Amniotic stem cell (primary cell): ENCODE measurements at places on chromosomes 3 and 15.

- DNase-seq, result no peak
Observed at GRCh38 chr3:51378065-51378464, 7.0 kb upstream of the MANF start.

DNA sequence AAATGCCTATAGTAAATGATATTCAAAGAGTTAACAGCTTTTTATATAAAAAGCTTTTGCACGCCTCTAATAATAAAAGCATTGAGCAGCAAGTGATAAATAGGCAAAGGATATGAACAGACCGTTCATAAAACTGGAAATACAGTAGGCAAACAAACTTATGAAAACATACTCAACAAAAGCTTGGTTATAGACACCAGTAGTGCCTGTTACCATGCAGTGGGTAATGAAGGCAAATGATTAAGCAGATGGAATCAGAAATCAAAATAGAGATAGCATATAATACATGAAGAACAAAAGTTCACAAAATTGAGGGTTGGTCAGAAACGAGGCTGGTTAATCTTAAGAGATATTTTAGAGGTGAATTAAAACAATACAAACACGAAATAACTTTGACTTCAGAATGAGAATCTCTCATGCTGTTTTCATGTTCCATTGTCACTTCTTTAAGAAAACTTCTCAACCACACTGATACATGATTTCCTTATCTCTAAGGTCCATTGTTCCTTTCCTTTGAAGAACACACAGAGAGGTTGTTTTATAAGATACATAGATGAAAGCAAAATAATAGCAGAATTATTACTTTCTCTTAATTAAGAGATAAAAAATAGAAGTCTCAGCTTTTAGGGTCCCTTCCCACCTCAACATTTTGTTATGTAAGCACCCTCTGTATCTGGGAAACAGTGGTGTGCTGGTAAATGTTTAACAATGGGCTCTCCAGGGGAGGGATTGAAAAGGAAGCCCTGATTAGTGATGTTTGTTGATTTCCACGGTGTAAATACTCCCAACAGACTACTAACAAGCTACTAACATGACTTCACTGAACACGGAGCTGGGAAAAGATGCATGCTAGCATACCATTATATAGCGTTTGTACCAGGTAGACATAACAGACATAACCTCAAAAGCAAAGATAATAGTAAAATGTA is 12.6 kb downstream of the RASGRP1 start:
- DNase-seq, result no peak

DNA sequence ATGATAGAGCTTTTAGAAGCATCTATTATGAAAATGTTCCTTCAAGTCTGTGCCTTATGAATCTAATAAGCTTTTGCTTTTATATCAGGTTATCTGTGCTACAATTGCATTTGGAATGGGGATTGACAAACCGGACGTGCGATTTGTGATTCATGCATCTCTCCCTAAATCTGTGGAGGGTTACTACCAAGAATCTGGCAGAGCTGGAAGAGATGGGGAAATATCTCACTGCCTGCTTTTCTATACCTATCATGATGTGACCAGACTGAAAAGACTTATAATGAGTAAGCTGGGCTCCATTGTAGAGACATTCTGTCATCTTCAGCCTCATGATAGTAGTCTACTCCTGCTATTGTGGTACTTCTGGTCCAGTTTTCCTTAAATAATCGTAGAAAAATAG is 73.4 kb downstream of the BLM start:
- no peak for DNase-seq

DNA sequence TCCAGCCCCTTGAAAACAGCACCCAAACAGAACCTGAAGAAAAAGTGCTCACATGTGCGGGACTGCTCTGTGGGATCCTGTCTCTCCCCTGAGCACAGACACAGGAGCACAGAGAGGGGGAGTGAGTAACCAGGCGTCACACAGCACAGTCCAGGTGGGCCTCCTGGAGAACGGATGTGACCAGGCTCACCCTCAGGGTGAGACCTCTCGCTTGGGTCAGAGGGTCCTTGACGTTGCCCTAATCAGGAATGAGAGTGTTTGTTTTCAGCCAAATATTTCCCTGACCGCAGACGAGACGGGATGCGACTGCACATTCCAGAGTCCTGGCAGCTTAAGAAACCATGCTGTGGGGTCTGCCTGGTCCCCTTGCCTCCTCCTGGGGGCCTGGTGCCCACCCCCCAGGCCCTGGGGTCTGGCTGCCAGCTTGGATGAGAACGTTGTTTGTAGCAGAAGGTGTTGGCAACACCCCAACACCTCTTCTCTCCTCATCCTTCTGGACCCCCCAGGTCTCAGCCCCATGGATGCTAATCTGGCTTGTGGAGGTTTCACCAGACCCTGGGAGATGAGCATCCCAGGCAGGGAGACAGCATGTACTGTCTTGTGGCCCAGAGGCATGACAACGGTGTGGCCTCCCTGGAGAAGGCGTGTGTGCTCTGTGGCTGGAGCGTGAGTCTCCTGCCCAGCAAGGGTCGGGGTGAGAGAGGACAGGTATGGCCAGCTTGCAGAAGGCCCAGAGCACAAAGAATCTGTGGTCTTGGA is 42.1 kb upstream of the SLC6A6 start:
- no peak for DNase-seq

- DNase-seq, result no peak
Observed at GRCh38 chr15:75834021-75834420, 9.2 kb upstream of the UBE2Q2 start.

GRCh38 chr3:183799461-183799860 is 25.9 kb downstream of the MAP6D1 start:
- no peak for DNase-seq

DNA sequence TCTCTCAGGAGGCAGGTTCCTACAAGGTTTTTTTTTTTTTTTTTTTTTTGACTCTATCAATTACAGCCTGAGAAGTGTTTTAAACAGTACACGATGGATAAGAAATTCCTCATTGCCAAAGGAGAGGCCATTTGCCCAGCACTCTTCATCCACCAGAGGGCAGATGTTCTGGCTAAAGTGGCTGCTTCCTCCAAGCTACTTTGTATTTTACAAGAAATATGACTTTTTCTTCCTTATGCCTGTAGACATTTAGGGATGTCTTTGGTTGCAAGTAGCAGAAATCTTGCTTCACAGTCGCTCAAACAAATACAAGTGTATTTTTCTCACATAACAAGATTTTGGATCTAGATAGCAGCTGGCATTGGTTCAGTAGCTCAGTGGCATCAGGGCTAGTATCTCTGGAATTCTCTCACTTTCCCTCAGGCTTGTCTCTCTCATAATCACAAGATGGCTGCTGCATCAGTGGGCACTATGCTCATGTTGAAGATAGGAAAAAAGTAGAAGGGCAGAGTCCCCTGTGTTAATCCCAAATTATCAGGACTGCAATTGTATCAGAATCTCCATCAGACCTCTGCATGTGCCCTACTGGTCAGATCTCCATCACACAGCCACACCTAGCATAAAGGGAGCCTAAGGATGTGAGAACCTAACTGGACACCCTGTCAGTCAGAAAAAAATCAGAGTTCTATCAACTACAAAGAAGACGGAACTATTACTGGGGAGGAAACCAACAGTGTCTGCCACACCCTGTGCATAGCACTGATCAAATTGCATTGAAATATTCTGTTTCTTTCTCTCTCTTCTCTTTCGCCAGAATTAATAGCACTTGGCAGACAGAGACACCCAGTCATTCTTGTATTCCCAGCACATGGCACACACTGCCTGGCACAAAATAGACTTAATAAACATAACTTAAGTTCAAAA is 138.9 kb upstream of the COL8A1 start:
- no peak for DNase-seq

- DNase-seq, result no peak
Observed at GRCh38 chr3:32004113-32004765, 22.7 kb downstream of the ZNF860 start.

GRCh38 chr3:152703245-152703890 is 131.6 kb upstream of the P2RY1 start:
- DNase-seq, result no peak

GRCh38 chr3:143707848-143708247 is 140.4 kb downstream of the SLC9A9 start:
- no peak for DNase-seq

- DNase-seq, result peak; percentile 67
Observed at GRCh38 chr15:42207674-42208579, at the start of gene VPS39. TSS of gene VPS39 (minus strand) at chr15:42208304. CDS start at chr15:42208153, 151 bp downstream.

GRCh38 chr3:61809879-61810278 is 248.5 kb downstream of the PTPRG start:
- no peak for DNase-seq

DNA sequence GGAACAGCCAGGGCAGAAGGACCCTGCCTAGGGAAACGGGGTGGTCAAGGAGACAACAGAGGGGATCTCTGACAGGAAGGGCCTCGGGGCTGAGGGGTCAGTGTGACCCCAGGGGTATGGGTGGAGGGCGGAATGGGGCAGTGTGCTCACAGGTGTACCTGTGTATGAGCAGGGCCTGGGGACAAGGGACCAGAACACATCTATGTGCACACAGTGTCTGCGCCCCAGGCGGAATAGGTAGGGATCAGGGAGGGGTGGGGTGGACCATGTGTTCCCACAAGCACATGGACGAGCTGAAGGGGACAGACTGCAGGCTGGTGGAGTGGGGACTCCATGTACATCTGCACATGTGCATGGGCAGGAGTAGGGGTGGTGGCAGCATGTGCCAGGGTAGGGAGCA is 5.0 kb upstream of the TLR9 start:
- DNase-seq, result no peak

- no peak for DNase-seq
Observed at GRCh38 chr15:50876260-50876988, 32.1 kb upstream of the AP4E1 start.

GRCh38 chr15:64224511-64224910 is 61.7 kb upstream of the PPIB start:
- DNase-seq, result no peak

- no peak for DNase-seq
Observed at GRCh38 chr3:8631661-8632060, 12.9 kb downstream of the SSUH2 start.

- no peak for DNase-seq
Observed at GRCh38 chr3:42714171-42714852, 11.7 kb upstream of the HHATL start.

- DNase-seq, result no peak
Observed at GRCh38 chr3:55512571-55513343, 25.7 kb upstream of the WNT5A start.

- DNase-seq, result no peak
Observed at GRCh38 chr15:35466476-35466875, 79.5 kb downstream of the DPH6 start.

- DNase-seq, result no peak
Observed at GRCh38 chr3:110318108-110318507, 753.5 kb upstream of the NECTIN3 start.

GRCh38 chr3:100740207-100740606 is 30.9 kb downstream of the TFG start:
- no peak for DNase-seq

DNA sequence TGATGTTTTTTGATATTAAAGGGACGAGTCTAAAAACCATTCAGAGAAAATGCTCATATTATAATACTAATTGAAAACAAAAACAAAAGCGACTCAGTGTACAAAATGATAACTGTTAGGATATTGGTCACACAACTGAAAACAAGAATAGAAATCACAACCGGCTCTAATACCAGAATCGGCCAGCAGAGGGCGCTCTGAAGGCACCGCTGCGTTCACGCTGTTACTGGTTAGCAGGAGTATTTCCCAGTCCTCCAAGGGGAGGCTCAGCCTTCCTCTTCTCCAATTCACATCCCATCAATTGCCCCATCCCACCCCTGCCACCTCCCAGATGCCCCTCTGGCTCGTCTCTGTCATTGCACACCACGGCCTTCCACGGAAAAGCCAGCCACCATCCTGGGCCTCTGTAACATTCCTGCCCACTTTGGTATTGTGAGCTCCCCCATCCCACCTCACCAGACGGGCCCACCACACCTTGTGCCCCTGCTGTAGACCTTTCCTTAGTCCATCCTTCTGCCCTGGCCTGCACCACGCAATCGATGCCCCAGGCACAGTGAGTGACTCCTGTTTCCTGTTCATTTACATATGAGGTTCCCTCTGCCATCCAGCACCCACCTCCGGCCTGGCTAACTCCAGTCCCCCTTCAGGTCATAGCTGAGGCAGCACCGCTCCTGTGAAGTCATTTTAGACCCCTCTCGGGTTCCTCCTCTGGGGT is 8.5 kb downstream of the FAM107A start:
- DNase-seq, result no peak

GRCh38 chr15:99399061-99399460 is 147.8 kb downstream of the LRRC28 start:
- no peak for DNase-seq

GRCh38 chr3:126128504-126129397 is 44.8 kb upstream of the SLC41A3 start:
- DNase-seq, result no peak

GRCh38 chr3:15427981-15428380 is 583 bp downstream of the EAF1 start:
- no peak for DNase-seq

- no peak for DNase-seq
Observed at GRCh38 chr15:100949691-100950090, 30.5 kb downstream of the LRRK1 start.

DNA sequence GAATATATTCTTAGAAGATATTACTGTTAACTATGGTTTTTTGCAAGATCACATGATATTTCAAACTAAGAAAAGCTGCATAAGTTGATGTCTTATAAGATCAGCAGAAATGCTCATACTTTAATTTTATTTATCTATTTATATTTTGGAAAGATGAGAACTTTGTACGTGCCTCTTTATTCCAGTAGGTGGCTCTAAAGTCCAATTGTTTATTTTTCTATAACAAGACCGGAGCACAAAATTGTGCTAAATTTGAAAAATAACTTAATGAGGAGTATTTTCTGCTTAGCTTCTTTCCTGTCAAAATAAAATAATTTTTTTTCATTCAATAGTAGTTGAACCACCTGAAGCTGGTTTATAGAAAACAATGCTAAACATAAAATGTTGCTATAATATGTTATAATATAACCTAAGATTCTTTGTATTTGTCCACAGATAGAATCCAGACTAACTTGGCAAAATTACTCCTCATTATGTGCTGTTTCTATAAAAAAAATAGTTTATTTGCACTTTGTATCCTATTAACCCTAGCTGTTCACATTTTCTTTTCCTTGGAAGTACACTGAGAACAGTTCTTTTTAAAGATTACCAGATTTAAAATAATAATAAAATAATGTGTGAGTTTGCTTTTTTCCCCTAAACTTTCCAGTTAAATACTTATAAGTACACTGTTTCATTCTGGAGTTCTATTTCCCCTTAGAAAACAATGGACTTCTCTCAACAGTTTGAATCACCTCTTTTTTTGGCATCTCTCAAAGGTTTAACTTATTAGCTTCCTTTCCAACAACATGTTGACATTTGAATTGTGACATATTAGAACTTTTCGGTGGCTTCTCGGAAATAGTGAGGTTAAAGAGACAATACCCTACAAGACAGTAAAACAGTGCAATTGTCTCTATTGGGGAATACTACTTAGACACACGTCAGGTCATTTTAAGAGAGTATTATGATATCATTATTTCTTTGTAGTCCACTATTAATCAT is 530.0 kb downstream of the MECOM start:
- DNase-seq, result peak; percentile 14

DNA sequence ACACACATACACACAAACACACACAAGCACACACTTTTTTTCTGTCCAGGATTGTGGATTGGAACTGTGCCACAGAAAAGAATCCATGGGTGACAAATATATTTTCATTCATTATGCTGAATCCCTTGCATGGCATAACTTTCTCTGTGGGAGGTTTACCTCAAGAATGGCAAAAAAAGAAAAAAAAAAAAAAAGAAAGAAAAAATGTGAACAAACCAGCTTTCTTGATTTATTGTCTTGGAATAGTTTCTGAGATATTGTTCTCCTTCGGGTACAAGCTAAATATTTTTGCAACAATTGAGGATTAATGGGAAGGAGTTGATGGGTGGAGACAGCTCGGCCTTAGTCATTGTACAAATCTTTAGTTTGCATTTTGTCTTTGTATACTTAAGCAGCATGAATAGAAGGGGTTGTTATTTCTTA is 153.1 kb downstream of the GMNC start:
- DNase-seq, result no peak
